ENCODE measurements at places on chromosomes 1 and 21. TPM values are rescaled to one million over a fixed set of nuclear protein-coding genes. Genes with fewer than 3 reads are reported as not detected.

Gene RXRG
- total RNA-seq: 70.8 TPM

Gene MIXL1
- not detected for total RNA-seq

Gene ADCY10
- total RNA-seq: 0.69 TPM

Gene SPATA46
- not detected for total RNA-seq

Gene RNU1-4
- total RNA-seq: under 0.01 TPM

Gene CFAP107
- 3.0 TPM for total RNA-seq

Gene S100A7
- not detected for total RNA-seq

Gene C1orf94
- 0.23 TPM for total RNA-seq

Gene MYOM3
- 0.23 TPM for total RNA-seq

Gene GCSAML
- total RNA-seq: 0.69 TPM

Gene CNTN2
- total RNA-seq: 37.6 TPM

Gene GSTM1
- total RNA-seq: 15.0 TPM

Gene TMEM222
- 21.7 TPM for total RNA-seq

Gene TDRD5
- total RNA-seq: 4.6 TPM

Gene ST6GALNAC5
- 58.6 TPM for total RNA-seq

Gene SNX27
- 85.6 TPM for total RNA-seq

Gene C1QB
- 11.3 TPM for total RNA-seq

Gene SLC66A1
- total RNA-seq: 16.8 TPM

Gene SEMA4A
- total RNA-seq: 23.3 TPM

Gene MX2
- 1.2 TPM for total RNA-seq

Gene PDZK1IP1
- total RNA-seq: not detected

Gene FAM89A
- total RNA-seq: 12.0 TPM

Gene GNG5
- 6.7 TPM for total RNA-seq

Gene DISP1
- total RNA-seq: 8.5 TPM

Measured in diencephalon (tissue), 1 donor.